Chondrocyte (in vitro differentiated cells): ENCODE measurements at places on chromosomes 4 and X.
A peak's percentile ranks its signal among the peaks of the same experiment; 100 is the strongest.

- no peak for DNase-seq
Measured at GRCh38 chrX:119880076-119880475, 8.4 kb downstream of the NDUFA1 start.

- peak; percentile 91 for DNase-seq
Measured at GRCh38 chr4:118351851-118352827, 664 bp downstream of the PRSS12 start.

DNA sequence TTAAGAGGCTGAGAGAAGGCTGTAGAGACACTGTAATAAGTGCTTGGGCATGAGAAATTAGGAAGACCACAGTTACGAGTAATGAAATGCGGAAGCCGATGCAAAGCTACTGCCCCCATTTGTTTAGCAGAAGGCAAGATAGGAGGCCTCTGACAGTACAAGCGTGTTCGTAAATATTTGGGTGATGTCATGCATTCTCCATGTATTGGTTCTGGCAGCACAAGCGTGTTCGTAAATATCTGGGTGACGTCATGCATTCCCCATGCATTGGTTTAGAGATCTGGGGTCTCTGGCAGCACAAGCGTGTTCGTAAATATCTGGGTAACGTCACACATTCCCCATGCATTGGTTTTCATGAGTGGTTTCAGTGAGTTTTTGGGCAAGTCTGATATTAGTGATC lies 661.5 kb upstream of the FRG1 start:
- no peak for DNase-seq

DNA sequence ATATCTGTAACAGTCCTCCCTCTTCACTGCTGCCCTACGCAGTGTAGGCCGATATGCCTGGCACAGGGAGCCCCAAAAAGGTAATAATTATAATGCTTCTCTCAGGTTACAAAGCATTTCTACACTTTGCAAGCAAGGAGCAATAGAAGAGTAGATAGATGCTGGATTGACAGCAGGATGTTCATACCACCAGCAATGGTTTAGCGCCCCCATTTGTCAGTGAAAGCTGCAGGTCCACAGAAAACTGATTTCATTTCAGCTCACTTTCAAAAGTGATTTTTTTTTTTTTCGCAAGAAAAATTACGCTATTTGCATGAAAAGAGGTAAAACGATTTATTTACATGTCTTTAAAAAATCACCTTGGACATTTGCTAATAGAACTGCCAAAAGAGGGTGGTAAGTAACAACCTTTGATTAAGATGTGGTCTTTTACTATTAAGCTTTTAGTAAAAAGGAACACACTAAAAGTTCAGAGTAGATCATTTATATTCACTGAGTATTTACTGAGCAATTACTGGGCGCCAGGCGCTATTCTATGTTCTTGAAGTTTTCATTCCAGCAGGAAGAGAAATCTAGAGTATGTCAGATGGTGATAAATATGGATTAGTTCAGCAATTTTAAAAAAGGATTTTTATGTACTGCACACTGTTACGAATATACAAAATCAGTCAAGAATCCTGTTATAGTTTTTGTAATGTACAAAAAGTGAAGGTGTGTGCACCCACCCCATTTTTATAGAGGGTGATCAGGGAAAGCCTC lies 34.4 kb downstream of the HPF1 start:
- DNase-seq: no peak

- DNase-seq: peak; percentile 53
Measured at GRCh38 chrX:153414856-153415510, 3.7 kb downstream of the ZFP92 start.

- no peak for DNase-seq
Measured at GRCh38 chrX:31931225-31931624, 859.4 kb upstream of the FTHL17 start.

DNA sequence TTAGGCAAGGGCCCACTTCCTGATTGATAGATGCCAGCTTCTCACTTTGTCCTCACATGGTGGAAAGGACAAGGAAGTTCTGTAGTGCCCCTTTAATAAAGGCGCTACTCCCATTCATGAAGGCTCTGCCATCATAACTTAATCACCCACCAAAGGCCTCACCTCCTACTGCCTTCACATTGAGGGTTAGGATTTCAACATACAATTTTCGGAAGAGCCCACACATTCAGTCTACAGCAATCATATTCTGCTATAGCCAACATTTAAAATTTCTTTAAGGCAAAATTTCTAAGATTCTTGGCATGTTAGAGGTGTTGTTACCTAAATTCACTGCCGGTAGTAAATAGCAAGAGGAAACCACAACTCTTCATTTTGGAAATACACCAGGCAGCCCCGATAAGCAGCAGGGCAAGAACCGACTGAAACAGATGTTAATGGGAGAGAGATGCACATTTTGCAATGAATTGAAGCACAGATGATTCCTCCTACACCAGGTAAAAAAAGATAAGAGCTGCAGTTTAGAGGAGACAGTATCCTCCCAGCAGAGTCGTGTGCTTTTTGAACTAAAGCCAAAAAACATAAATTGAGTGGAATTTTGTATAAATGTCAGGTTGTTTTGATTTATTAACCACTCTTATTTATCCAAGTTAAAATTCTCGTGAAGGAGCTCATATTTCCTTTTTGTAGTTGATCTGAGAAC lies 594.9 kb downstream of the KCTD8 start:
- no peak for DNase-seq

- DNase-seq: peak; percentile 48
Measured at GRCh38 chr4:2733844-2734574, 22.1 kb downstream of the TNIP2 start.

GRCh38 chr4:52266537-52267137 lies 215.5 kb downstream of the SPATA18 start:
- no peak for DNase-seq

DNA sequence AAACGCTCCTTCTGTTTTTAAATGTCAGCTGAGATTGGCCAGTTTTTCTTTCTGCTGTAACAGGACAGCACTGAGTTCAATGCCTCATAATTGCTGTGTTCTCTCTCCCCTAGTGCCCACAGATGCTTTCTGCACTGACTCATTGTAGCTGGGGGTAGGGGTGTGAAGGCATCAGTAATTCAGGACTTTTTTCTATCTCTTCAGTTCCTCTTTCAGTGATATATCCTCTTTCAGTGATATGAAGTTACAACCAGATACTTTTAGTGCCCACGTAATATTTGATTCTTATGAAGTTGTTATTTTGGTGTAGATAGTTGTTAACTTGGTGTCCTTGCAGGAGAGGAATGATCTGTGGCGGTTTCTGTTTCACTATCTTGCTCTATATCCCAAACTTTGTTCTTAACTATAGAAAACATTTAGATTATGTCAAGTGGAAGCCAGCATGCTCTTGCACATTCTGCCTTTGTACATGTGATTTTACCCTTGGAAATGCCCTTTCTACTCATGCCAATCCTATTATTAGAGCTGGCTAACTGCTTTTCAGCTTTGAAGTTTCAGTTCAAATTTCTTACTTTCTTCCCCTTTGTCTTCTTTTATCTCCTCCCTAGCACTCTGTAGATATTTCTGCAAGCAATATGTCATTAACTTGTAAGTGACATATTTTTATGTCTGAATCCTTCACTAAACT lies 1258.4 kb downstream of the FAM133A start:
- DNase-seq: no peak

DNA sequence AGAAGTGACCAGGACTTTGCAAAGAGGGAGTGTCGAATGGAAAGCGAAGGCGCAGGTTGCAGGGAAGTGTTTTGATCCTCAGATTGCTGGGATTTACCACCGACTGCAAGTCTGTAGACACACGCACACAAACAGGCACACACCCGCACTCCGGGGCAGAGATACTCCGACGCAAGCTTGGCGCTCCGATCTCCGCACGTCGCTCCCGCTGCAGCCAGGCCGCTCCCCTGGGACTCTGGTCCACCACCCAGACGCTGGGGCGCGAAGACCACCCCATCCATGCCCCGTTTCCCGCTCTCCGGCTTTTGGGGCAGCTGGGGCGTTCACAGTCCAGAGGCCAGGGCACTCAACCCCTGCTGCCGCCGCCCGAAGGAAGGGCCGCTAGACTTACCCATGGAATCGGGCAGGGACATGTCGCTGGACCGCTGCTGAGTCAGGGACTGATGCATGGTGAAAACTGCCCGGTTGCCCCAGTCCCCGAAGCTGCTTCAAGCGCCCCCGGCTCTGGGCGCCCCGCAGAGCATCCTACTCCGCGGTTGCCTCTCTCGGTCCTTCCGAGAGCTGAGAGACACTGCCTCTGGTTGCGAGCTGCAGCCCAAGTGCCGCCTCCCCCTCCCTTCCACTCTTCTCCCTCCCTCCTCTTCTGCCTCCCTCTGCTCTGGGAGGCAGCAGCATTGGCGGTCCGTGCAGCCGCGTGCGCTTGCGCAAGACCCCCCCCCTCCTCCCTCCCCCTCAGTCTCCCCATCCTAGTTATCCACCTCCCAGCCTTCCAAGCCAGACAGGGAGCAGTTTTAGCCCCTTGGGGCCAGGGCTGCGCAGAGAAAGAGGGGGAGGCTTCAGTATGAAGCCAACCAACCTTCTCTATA lies at the start of gene TMEM255A:
Gene TMEM255A (minus strand): TSS at position 601 of the 866 bp plus-strand sequence. CDS start 152 bp downstream, at position 449.
- no peak for DNase-seq

GRCh38 chr4:37068580-37068979 lies 176.0 kb upstream of the NWD2 start:
- no peak for DNase-seq

DNA sequence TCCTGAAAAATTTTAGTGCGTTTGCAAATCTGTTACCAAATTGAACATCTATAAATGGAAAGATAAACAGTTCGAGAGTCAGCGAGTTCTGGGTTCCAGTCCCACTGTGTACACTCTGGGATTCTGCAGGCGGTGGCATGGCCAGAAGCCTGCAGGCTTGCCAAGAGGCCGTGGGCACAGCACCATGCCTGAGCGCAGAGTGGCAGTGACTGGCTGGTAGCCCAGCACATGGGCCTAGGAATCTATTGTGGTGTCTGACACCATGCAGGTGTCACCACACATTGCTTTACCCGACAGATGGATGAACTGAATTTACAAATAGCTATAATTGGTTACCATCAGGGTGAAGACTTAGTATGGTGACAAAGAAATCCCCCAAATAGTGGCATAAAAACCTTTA lies 71.7 kb upstream of the TLR3 start:
- DNase-seq: no peak

DNA sequence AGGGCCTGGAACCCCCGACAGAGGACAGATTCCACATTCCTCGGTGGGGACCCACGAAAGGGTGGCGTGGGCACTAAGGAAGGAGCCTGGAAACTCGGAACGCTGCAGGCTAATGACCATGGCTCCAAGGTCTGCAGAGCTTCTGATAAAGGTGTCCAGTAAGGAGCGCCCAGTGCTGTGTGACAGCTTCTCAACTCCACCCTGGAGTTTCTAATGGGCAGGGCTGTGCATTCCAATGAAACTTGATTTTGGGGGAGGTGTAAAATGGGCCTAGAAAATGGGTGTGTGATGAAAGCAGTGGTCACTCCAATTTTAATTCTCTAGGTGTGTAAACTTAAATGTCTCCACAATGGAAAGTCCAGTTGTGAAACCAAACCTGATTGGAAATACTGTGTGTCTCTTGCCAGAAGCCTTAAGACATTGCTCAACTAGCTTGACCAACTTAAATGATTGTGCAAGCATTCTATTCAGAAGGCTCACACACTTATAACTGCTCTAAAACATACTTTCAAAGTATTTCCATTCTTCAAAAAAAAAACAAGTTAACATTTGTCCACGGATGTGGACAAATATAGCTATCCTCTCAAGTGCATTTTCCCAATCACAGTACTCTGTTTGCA lies 52.1 kb downstream of the XAGE2 start:
- no peak for DNase-seq

- peak; percentile 47 for DNase-seq
Measured at GRCh38 chr4:6885953-6886557, 23.6 kb upstream of the TBC1D14 start.

DNA sequence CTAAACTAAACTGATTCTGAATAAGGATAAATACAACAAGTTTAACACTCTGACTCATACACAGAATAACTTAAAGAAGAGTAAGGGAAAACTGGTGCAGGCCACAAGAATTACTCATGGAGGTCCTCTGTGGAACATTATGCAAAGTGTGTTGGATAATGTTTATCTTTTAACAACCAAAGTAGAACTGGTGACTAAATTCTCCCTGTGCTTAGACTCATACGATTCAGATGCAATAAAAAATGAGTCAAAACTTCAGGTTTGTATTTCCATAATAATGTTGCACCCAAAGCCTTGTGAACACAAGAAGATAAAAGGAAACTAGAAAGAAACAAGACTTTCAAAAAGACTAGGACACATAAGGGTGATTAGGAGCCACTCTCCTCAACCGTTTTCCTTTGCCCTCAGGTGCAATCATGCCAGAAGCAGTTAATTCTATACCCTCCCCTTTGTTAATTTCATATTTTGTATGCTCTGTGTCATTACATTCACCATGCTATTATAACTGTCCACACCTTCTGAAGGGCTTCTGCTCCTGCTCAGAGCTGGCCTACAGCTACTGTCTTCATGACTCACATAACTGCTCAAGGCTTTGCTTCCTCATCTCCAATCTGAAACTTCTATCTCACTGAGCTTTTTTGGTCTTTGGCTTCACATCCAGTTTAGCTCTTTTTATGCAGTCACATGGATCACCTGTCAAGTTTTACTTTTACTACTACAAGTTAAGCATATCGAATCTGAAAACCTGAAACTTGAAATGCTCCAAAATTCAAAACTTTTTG lies 60.2 kb downstream of the KCNIP4 start:
- no peak for DNase-seq

DNA sequence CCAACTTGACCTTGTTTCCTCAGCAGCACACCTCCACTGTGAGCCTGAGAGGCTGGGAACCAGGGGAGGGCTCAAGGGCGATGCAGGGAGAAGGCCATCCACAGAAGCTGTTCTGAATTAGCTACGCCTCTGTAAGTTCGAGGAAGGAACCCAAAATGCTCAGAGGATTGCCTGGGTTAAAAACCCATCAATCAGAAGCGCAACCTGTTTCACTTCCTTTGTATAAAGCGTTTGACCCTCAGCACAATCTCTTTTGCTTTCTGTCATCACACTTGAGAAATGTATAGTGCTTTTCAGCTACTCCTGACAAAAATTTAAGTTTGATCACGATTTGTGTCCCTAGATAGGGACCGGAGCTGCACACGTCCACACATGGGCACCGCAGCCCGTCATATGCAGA lies 48.0 kb upstream of the MAP3K15 start:
- DNase-seq: no peak

DNA sequence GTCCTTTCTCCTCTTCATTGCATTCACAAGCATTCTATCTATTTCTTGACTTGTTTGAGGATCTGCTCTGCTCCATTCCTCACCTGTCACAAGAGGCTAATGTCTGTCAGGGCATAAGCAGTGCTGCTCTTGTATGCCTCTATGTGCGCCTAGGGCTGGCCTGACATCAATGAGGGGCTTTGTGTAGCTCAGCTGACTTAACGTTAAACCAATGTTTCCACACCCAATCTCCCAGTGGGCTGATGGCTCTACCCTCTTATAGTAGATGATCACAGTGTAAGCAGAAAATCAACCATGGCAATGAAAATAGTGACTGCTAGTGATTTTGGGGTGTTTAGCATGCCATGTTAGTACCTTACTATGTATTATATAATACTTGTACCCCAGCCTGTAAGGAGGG lies 139.0 kb downstream of the UNC5C start:
- no peak for DNase-seq

DNA sequence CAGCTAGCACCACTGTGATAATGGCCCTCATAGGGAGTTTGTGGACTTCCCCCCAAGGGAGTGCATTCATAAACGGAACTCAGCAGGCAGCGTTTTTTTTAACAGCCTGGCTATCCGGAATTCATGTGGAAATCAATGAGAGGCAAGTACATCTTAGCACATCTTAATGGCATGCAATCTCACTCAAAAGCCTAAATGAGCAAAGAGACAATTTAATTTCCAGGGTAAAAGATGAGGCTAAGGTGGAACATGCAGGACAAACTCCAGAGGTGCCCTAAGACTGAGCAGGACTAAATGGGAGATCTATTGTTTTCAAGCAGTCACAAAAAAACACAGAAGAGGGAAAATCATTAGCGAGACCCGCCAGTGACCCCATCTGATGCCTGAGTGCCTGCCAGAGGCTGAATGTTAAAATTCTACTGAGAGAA lies 243.5 kb upstream of the KCNIP4 start:
- no peak for DNase-seq
